ENCODE measurements at places on chromosomes 4 and X. TPM values are rescaled to one million over a fixed set of nuclear protein-coding genes. Genes with fewer than 3 reads are reported as not detected.

Gene MTCP1
- 3.4 TPM for total RNA-seq

GRCh38 chr4:9847968-9848748 is 66.7 kb downstream of the DRD5 start:
- H3K27ac ChIP-seq = no peak overlapping the region
- no peaks in the 10 kb centered on the region for H3K27me3 ChIP-seq
- no peak for DNase-seq
- no peak overlapping the region for H3K4me3 ChIP-seq
- H3K4me1 ChIP-seq = no peaks in the 10 kb centered on the region

- H3K27me3 ChIP-seq = no peaks in the 10 kb centered on the region
- H3K4me3 ChIP-seq = no peak overlapping the region
- DNase-seq = peak; percentile 41
Observed at GRCh38 chr4:3285558-3286334, 7.1 kb upstream of the RGS12 start.

GRCh38 chrX:46575586-46575985 is 2.0 kb downstream of the CHST7 start:
- no peak overlapping the region for H3K27ac ChIP-seq
- H3K4me1 ChIP-seq = peaks cover 27% of the 10 kb centered on the region
- H3K36me3 ChIP-seq = no peaks in the 10 kb centered on the region
- H3K4me3 ChIP-seq = peak overlapping the region; percentile 59

GRCh38 chrX:17563515-17563914 is 173.8 kb upstream of the SCML1 start:
- DNase-seq = no peak
- no peak overlapping the region for H3K4me3 ChIP-seq
- no peaks in the 10 kb centered on the region for H3K4me1 ChIP-seq
- H3K27me3 ChIP-seq = no peaks in the 10 kb centered on the region

DNA sequence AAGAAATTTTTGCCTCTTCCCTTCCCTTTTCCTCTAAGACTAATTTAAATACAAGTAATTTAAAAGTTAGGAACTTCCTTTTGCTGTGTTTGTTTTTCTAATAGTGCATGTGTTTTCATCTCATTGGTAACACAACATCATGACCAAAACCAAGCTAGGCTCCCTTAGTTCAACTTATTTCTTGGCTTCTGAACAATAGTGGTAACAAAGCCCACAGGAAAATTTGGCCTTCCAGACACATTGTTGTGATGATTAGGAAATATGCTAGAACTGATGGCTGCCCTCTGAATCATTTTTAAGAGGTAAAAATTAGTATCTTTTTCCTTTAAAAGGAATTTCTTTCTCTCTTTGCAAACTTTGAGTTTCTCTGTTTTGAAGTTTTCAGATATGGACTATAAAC is 25.5 kb upstream of the TEC start:
- no peaks in the 10 kb centered on the region for H3K36me3 ChIP-seq
- no peak for DNase-seq
- no peaks in the 10 kb centered on the region for H3K4me1 ChIP-seq
- H3K4me3 ChIP-seq = no peak overlapping the region

DNA sequence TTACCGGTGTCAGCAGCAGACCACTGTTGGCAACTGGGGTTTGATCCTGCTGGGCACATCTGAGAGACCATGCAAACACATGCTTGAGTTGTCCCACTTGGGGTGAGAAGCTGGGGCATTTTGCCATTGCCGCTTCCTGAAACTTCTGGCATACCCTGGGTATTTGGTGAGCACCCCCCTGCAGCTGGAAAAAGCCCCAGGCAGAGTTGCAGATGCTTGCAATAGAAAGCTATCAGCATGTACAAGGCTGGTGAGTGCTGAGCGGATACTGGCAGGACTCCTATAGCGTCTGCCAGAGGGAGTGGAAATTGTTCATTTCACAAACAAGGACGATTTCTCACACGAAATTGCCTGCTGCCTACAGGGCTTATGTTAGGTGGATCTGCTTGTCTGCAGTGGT is 32.3 kb downstream of the SUPT20HL1 start:
- no peaks in the 10 kb centered on the region for H3K36me3 ChIP-seq
- no peak overlapping the region for H3K4me3 ChIP-seq
- no peak overlapping the region for H3K27ac ChIP-seq
- H3K4me1 ChIP-seq = no peaks in the 10 kb centered on the region
- no peak for DNase-seq

DNA sequence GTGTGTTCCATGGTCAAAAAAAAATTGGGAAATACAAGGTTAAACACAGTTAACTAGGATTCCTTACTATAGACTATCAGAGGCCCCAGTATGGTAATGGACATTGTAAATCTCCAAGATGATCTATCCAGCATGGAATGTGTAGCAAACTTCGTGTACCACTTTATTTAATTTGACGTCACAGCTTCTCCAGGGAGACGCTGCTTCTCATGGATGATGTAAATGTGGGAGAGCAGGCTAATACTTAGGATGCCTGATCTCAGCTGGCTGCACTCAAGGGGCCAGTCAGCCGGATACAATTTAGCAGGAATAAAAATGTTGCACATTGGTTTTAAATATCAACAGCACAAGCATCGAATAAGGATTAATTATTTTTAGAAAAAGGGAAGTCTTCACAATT is 111.7 kb upstream of the HPF1 start:
- H3K4me1 ChIP-seq = no peaks in the 10 kb centered on the region
- no peaks in the 10 kb centered on the region for H3K36me3 ChIP-seq
- no peak for DNase-seq
- H3K4me3 ChIP-seq = no peak overlapping the region
- no peak overlapping the region for H3K27ac ChIP-seq

DNA sequence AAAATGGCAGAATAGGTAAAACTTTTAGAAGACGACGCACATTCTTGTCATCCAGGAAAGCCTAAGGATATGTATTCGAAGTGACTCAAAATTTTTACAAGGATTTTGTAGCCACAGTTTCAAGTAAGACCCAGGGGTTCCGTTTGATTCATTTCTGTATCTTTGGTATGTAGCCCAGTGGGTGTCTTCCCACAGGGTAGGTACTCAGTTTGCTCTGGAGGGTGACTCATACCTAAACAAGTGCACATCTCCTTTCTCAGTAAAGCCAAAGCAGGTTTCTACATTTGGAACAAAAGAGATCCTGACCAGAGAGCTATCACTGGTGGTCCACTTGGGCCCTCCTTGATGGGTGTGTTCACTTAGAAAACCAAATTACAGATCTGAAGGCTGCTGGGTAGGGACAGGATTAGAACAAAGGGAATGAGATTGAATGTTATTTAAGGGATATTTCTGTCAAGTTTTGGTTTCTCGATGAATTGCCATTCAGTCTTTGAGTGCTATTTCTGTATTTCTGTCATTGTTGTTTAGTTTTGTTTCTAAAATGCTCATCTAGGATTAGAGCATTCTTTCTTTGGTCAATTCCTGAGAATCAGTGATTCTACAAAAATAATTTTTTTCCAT is 56.1 kb downstream of the PLS3 start:
- H3K36me3 ChIP-seq = no peaks in the 10 kb centered on the region
- H3K4me1 ChIP-seq = no peaks in the 10 kb centered on the region
- DNase-seq = no peak

- no peaks in the 10 kb centered on the region for H3K4me1 ChIP-seq
- H3K27ac ChIP-seq = no peak overlapping the region
- H3K4me3 ChIP-seq = no peak overlapping the region
- no peak for DNase-seq
- no peaks in the 10 kb centered on the region for H3K27me3 ChIP-seq
Observed at GRCh38 chr4:44738615-44739014, 12.3 kb upstream of the GNPDA2 start.
